ENCODE measurements at places on chromosomes 2 and 18.

GRCh38 chr18:59719544-59720181 lies 22.4 kb upstream of the CCBE1 start:
- no peak for DNase-seq

DNA sequence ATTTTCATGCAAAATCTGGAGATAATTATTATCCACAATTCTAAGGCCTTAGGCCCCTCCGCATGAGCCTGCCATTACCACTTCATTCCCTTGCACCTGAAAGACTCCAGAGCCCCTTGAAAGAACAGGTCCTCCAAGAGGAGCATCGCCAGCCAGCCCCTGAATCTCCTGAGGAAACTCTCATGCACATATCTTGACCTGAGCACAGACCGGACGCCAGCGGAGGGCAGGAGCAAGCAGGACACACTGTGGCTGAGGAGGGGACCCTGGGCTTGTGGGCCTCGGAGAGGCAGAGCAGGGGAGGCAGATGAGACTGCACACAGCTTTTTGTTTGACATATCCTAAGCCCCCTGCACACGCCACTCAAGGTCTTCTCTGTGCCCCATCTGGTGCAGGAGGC lies 13.6 kb upstream of the ADNP2 start:
- DNase-seq = no peak

GRCh38 chr18:26207937-26208336 lies 18.3 kb upstream of the TAF4B start:
- DNase-seq = no peak

DNA sequence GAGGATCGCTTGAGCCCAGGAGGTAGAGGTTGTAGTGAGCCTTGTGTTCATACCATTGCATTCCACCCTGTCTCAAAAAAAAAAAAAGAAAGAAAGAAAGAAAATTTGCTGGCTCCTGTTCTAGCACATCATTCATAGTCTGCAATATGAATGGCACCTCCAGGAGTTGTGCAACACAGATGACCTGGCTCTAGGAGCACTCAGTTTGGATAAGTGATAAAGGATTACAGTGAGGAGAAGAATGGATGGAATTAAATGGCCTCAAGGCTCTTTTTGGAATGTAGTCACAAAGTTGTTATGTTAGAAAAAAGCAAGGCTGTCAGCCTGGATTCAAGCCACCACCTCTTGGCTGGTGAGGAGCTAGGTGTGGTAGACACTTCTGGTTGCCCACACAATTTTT lies 21.5 kb upstream of the SPRED2 start:
- DNase-seq = no peak

- DNase-seq = peak; percentile 8
These were observed 91.9 kb upstream of the STK17B start for GRCh38 chr2:196263181-196263747.

DNA sequence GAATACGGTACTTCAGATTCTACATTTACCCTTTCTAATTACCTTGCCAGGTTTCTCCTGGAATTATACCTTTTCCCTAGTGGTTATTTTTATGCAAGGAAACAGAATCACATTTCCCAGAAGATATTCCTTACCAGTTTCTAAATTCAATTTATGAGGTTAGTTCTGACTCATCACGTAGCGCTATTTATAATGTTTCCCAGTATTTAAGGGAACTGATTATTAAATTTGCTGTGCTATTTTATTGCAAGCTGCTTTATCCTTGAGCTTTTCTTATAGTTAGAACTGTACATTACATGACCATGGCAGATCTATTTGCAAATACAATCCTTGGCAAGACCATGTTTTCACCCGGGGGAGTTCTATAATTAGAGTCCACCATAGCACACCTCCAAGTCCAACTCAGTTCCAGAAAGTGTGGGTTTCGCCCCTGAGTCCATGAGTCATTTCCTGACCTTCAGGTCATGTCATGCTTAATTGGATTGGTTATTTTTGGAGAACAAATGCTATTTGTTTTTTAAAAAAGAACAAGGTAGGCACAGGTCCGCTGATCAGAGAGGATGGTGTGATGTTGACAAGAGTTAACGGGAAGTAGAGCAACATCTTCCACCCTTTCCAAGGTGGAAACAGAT lies 126.6 kb downstream of the ZNF532 start:
- no peak for DNase-seq

DNA sequence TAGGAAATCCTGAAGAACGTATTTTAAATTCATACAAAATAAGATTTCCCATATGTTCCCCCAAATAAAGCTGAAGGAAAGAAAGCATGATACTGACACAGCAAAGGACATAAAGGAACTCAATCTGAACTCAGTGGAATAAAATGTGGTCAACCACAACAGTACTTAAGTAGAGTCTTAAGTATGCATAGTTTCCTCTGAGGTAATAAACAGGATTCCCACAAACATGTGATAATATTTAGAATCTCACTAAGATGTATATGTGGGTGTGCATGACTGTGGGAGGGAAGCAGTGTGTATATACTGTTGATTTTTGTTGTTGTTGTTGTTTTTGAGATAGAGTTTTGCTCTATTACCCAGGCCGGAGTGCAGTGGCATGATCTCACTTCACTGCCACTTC lies 69.3 kb downstream of the NOL10 start:
- DNase-seq = no peak

DNA sequence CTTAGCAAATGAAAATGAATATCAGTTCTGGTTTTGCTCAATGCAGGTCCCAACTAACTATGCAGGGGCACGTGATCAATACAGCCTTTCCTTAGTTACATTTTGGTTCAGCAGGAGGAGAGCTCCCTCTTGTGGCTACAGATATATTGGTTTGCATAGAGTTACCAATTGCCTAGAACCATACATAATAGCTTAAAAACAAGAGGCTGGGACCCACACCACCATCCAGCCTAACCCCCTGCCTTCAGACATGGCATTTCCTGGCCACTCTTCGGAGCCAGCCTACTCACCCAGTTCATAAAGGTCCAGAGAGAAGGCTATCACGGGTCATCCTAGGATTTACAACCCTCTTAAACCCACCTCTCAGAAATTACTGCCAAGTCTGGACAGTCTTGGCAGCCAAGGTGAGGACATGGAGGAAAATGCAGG lies 10.5 kb downstream of the CCDC93 start:
- DNase-seq = peak; percentile 59

DNA sequence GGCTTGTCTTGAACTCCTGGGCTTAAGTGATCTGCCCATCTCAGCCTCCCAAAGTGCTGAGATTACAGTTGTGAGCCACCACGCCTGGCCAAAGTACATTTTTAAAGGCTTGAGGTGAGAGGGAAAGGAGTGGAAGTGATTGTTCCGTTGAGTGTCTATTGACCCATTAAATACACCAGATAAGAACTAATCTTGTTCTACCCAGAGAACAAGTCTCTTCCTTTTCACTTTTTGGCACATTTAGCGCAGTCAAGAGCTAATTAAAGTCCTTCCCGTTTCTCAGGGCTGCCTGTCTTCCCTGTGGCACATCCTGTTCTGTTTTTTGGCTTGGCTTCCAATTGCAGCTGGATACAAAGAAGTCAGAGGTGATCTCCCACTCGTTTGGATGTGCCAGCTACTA lies 172.3 kb downstream of the ALPK2 start:
- no peak for DNase-seq

- no peak for DNase-seq
These were observed 655.9 kb downstream of the GALR1 start for GRCh38 chr18:77905449-77906055.
